ENCODE measurements at places on chromosomes 13 and 19.

- H3K27ac ChIP-seq, result no peak overlapping the region
- H3K4me3 ChIP-seq, result no peak overlapping the region
- no peak for DNase-seq
- no peaks in the 10 kb centered on the region for H3K27me3 ChIP-seq
- H3K36me3 ChIP-seq, result peaks cover 4% of the 10 kb centered on the region
Measured at GRCh38 chr13:34608331-34608730, 333.7 kb upstream of the NBEA start.

GRCh38 chr19:29966588-29967249 is 24.7 kb downstream of the URI1 start:
- no peaks in the 10 kb centered on the region for H3K4me1 ChIP-seq
- no peak overlapping the region for H3K27ac ChIP-seq
- no peaks in the 10 kb centered on the region for H3K36me3 ChIP-seq
- no peaks in the 10 kb centered on the region for H3K27me3 ChIP-seq
- H3K4me3 ChIP-seq, result no peak overlapping the region
- no peak for DNase-seq

DNA sequence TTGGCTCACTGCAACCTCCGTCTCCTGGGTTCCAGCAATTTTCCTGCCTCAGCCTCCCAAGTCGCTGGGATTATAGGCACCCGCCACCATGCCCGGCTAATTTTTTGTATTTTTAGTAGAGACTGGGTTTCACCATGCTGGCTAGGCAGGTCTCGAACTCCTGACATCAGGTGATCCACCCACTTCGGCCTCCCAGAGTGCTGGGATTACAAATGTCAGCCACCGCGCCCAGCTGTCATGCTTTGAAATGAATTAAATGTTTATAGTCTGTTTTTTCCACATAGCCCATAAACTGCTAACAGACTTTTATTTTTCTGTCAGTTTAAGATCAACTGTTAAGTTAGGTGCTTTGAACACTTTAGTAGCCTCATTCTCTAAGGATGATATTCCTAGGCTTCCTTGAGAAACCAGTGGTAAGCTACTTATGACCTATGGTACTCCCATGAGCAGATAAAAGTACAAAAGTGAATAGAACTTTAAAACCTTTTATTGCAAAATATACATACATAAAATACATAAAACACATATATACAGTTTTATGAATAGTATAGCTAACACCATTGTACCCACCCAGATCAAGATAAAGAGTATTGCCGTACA is 13.6 kb downstream of the TPP2 start:
- H3K4me1 ChIP-seq, result no peaks in the 10 kb centered on the region
- H3K27me3 ChIP-seq, result no peaks in the 10 kb centered on the region
- no peak overlapping the region for H3K27ac ChIP-seq
- DNase-seq, result no peak
- peaks cover 31% of the 10 kb centered on the region for H3K36me3 ChIP-seq

GRCh38 chr13:41065078-41065477 is 3.8 kb downstream of the WBP4 start:
- no peak for DNase-seq
- H3K36me3 ChIP-seq, result peaks cover 53% of the 10 kb centered on the region
- H3K4me3 ChIP-seq, result no peak overlapping the region

DNA sequence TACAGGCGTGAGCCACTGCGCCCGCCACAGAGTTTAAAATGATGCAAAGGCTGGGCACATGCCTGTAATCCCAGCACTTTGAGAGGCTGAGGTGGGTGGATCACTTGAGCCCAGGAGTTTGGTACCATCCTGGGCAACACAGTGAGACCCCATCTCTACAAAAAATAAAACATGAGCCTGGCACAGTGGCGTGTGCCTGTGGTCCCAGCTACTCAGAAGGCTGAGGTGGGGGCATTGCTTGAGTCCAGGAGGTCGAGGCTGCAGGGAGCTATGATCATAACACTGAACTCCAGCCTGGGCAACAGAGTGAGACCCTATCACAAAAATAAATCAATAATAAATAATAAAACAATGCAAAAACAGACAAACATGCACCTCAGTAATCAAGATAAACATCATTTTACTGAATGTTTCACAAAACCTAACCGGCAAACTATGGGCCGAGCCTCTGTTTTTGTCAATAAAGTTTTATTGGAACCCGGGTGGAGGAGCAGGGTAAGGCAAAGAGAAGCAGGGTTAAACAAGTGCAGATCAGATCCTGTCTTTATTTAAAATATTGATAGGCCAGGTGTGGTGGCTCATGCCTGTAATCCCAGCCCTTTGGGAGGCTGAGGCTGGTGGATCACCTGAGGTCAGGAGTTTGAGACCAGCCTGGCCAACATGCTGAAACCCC is 2.0 kb upstream of the PEAK3 start:
- no peaks in the 10 kb centered on the region for H3K4me1 ChIP-seq
- no peak overlapping the region for H3K27ac ChIP-seq

- H3K4me3 ChIP-seq, result no peak overlapping the region
- no peak for DNase-seq
Measured at GRCh38 chr13:96025283-96025682, 27.9 kb downstream of the UGGT2 start.

GRCh38 chr13:106616729-106617128 is 48.8 kb upstream of the ARGLU1 start:
- no peaks in the 10 kb centered on the region for H3K27me3 ChIP-seq
- no peak overlapping the region for H3K27ac ChIP-seq
- H3K4me3 ChIP-seq, result no peak overlapping the region
- DNase-seq, result no peak

DNA sequence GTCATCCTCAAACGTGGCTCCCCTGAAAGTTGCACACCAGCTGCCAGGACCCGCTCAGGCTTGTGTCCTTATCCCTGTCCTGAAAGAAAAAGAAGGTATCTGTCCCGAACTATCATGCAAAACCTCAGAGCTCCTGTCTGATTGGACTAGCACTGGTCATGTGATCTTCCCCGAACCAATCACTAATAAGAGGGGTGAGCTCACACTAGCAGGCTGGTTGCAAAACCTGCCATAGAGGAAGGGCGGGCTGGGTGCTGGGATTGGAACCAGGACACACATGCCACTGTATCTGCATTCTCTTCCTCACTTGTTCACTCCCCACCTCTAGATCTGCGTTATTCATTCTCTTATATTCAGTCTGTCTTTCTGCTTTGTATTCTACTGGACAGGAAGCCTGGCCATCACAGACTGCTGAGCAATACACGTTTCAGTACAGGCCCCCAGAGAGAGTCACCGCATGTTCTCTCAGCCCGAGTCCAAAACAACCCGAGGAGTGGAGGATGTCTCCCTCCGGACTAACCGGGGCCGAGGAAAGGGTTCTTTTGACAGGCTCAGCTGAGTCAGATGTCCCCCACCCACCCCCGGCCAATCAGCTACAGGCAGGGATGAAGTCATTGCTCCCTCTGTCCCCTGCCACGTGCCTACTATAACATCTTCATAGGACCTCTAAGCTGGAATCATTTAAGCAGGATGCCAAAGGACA is 97.7 kb downstream of the SIPA1L3 start:
- H3K36me3 ChIP-seq, result no peaks in the 10 kb centered on the region
- H3K4me1 ChIP-seq, result peaks cover 4% of the 10 kb centered on the region
- no peak overlapping the region for H3K4me3 ChIP-seq
- no peaks in the 10 kb centered on the region for H3K27me3 ChIP-seq

- no peak overlapping the region for H3K27ac ChIP-seq
- no peaks in the 10 kb centered on the region for H3K27me3 ChIP-seq
- no peak overlapping the region for H3K4me3 ChIP-seq
- H3K4me1 ChIP-seq, result no peaks in the 10 kb centered on the region
Measured at GRCh38 chr13:34747507-34747906, 194.6 kb upstream of the NBEA start.

DNA sequence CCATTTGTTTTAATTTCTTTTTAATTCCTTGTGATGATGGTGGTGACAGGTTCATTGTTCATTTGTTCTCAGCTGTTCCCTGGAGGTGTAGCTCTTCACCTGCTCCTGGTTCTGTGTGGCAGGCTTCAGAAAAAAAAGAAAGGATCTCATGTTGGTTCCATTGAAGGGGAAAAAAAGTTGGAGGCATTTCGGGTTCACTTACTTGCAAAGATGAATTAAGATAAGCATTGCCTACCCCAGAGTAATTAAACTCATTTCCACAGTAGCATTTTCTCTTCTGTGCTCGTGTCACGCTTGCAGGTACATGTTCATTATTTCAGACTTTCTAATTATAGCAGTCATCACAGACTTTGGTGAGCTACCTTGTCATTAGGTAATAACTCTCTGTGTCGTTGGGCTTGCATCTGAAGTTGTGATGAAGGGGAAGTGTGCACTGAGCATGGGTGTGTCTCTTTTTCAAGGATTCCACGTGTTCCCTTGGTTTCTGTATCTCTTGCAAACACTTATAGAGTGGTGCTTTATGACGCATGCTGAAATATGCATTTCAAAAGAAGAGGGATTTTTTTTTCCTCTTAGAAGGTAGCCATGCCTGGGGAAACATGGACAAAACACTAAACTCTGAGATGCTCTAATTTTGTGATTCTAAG is 69.1 kb downstream of the MTUS2 start:
- no peak for DNase-seq
- H3K36me3 ChIP-seq, result no peaks in the 10 kb centered on the region
- no peaks in the 10 kb centered on the region for H3K27me3 ChIP-seq

- no peak overlapping the region for H3K4me3 ChIP-seq
- no peak for DNase-seq
- H3K4me1 ChIP-seq, result no peaks in the 10 kb centered on the region
Measured at GRCh38 chr19:39708594-39708993, 4.3 kb downstream of the LGALS14 start.

DNA sequence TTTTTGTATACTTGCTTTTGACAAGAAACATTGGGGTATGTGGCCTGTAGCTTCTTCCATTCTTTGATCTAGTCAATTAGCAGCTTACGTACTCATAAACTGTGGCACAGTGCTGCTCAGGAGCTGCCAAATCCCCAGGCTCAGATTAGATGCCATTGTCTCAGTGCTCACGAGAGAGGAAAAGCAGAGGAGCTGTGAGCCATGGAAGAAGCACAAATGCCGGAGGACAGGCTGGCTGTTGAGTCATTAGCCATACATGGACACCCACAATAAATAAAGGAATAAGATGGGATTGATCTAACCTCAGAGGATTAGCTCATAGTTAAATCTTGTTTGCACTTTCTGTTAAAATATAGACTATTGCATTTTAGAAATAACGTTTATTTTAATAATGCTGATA is 121.7 kb downstream of the POSTN start:
- no peak overlapping the region for H3K27ac ChIP-seq
- H3K27me3 ChIP-seq, result no peaks in the 10 kb centered on the region
- H3K4me1 ChIP-seq, result no peaks in the 10 kb centered on the region
- 0 out of 2 replicates have a peak, but pooled peaks cover 2% of the 10 kb centered on the region for H3K36me3 ChIP-seq

DNA sequence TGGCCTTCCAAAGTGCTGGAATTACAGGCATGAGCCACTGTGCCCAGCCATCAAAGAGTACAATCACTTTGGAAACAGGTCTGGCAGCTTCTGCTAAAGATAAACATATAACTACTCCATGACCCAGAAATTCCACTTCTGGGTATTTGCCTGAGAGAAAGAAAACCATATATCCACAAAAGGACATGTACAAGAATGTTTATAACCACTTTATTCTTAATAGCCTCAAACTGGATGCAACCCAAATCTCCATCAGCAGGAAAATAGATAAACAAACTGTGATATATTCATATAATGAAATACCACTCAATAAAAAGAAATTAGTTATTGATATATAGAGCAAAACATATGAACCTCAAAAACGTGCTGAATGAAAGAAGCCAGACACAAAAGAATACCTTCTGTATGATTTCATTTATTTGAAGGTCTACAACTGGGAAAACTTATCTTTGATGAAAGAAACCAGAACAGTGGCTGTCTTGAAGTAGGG is 40.5 kb downstream of the TEX26 start:
- H3K27me3 ChIP-seq, result no peaks in the 10 kb centered on the region
- H3K36me3 ChIP-seq, result no peaks in the 10 kb centered on the region
- no peak overlapping the region for H3K4me3 ChIP-seq

GRCh38 chr13:113036401-113036800 is 67.4 kb downstream of the MCF2L start:
- no peak overlapping the region for H3K4me3 ChIP-seq
- no peaks in the 10 kb centered on the region for H3K27me3 ChIP-seq
- no peak for DNase-seq
- no peaks in the 10 kb centered on the region for H3K4me1 ChIP-seq
- no peak overlapping the region for H3K27ac ChIP-seq
- H3K36me3 ChIP-seq, result no peaks in the 10 kb centered on the region

- no peaks in the 10 kb centered on the region for H3K27me3 ChIP-seq
- H3K4me1 ChIP-seq, result no peaks in the 10 kb centered on the region
- no peak overlapping the region for H3K4me3 ChIP-seq
- no peak overlapping the region for H3K27ac ChIP-seq
- H3K36me3 ChIP-seq, result peaks cover 18% of the 10 kb centered on the region
Measured at GRCh38 chr19:38556521-38557174, 61.1 kb downstream of the MAP4K1 start.

- DNase-seq, result peak; percentile 86
- H3K4me1 ChIP-seq, result no peaks in the 10 kb centered on the region
- H3K36me3 ChIP-seq, result no peaks in the 10 kb centered on the region
- H3K27ac ChIP-seq, result no peak overlapping the region
- H3K4me3 ChIP-seq, result no peak overlapping the region
Measured at GRCh38 chr13:27339299-27339698, 68.7 kb downstream of the RASL11A start.

- peaks cover 21% of the 10 kb centered on the region for H3K36me3 ChIP-seq
- H3K4me1 ChIP-seq, result no peaks in the 10 kb centered on the region
- H3K27me3 ChIP-seq, result no peaks in the 10 kb centered on the region
- no peak for DNase-seq
- H3K4me3 ChIP-seq, result no peak overlapping the region
Measured at GRCh38 chr13:23794267-23795161, 94.7 kb downstream of the MIPEP start.
